ENCODE measurements at places on chromosomes 5 and 9.

DNA sequence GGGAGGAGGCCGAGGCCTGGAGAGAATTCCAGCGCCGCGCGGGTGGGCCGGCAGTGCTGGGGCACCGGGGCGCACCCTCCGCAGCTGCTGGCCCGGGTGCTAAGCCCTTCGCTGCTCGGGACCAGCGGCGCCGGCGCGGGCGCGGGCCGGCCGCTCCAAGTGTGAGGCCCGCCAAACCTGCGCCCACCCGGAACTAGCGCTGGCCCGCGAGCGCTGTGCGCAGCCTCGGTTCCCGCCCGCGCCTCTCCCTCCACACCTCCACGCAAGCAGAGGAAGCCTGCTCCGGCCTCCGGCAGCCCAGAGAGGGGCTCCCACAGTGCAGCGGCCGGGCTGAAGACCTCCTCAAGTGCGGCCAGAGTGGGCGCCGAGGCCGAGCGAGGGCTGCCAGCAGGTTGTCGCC is 7.7 kb upstream of the SRFBP1 start:
- DNase-seq: no peak

- no peak for DNase-seq
These were observed 5.0 kb downstream of the PBX3 start for GRCh38 chr9:125752070-125752628.

GRCh38 chr9:129964901-129965734 is 77.9 kb downstream of the FNBP1 start:
- no peak for DNase-seq

DNA sequence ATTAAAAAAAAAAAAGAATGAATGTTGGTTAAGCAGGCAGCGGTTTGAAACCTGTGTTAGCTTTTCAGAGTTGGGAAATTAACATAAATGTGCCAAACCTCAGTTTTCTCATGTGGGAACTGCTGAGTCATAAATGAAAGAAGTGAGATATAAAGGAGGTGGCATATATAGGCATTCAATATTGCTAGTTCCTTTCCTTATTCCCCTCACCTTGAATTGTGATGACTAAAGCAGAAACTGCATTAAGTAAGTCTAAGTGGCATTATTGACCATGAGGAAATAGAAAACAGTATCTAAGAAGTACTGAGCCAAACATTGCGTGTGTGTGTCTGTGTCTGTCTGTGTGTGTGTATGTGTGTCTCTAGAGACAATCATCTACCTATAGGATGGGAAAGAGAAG is 691.2 kb downstream of the TLR4 start:
- DNase-seq: no peak

GRCh38 chr5:138956801-138957200 is 81.7 kb upstream of the LRRTM2 start:
- no peak for DNase-seq

DNA sequence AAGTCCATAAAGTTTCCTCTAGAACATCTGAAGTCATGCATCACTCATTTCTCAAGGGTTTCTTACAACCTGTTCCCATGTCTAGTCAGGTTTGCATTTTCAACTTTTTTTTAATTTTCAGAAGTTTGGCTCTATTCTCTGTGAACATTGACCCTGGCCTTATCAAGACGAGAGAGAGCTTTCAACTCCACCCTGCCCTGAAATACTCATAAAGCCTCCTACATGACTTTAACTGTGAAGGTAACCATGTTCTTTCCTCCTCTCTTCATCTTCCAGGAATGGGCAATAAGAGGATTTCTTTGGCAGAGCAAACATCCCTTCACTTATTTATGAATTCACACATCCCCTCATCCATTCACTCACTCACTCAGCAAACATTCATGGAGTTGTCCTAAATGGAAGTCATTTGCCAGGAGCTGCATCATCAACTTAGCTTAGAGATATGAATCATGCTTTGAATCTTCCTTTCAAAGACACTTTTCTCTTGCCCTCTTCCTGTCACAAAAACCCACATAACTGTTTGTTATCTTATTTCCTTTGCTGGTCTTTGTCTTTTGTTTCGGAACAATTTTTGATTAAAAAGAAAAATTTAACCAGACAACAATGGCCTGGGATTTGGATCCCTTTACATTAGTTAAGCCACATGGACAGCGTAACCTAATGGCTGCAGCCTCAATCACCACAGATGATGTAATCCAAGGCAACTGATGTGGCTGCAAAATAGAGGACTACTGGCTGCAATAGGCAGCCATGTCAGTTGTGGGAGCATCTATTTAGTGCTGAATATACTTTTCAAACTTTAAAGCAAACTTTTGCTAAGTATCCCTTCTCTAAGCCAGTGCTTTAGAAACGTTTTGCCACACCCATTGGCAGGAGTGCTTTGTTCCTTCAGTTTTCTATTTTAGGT is 43.0 kb upstream of the GNAQ start:
- no peak for DNase-seq

DNA sequence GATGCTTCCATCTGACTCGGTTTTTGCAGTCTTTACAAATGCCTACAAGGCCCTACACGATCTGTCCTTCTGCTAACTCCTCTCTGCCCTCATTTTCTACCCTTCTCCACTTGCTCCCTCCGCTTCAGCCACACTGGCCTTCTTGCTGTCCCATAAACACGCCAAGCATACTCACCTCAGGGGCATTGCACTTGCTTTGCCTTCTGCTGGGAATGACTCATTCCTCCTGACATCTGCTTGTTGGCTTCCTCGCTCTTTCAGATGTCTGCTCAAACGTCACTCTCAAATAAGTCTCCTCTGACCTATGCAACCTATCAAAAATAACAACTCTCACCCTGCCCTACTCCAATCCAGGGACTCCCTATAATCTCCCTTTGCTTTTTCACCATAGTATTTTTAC is 28.2 kb downstream of the CDC25C start:
- no peak for DNase-seq
